ENCODE measurements at places on chromosomes 3 and 15.

DNA sequence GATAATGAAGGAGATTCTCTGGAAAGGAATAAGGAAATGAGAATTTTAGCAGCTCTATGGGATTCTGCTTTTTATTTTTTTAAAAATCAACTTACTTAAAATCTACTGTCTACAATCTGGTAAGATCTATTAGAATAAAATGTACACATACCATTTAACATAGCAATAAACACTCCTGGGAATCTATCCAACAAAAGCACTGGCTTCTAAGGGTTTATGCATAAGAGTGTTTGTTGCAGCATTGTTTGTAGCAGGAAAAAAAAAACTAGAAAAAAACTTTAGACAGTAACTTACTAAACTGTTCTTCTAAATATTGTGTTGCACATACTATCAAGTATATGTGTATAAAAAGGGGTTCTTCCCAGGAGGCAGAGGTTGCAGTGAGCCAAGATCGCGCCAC is 15.7 kb upstream of the RBP1 start:
- DNase-seq = no peak

- DNase-seq = no peak
These were observed 6.9 kb downstream of the ANKRD63 start for GRCh38 chr15:40275954-40276353.

GRCh38 chr3:112486811-112487505 is 12.3 kb downstream of the BTLA start:
- DNase-seq = no peak

DNA sequence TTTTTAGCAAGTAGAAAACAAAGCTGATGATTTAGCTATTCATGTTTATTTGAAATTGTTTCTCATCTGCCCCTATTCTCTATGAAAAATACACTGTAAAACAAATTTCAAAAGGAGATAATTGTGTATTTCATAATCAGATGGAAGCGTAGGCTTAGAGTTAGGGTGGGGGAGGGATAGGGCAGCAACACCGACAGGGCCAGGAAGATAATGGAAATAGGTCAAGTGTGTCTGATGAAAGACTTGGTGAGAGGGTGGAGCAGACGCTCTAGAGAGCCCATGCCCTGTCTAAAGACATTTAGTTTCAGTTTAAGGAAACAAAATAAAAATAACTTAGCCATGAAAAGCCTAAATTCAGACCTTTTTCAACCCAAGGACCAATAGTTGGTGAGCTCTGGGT is 51.6 kb upstream of the ARL6 start:
- DNase-seq = no peak

DNA sequence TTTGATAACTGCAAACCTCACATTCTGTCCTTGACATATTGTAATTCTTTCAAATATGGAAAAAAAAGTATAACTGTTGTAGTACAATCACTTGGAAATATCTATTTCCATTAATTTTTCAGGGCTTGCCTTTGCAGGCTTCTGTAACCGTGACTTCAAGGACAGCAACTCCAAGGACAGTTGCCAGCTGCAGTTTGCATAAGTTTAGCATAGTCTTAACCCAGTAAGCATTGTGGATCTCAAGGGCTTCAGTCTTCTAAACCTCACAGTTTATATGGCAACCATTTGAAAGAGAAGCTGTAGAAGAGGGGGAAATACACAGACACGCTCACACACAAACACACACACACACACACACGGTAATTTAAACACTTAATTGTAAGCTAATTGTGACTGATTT is 112.8 kb upstream of the GPR149 start:
- DNase-seq = no peak

GRCh38 chr15:82140886-82141285 is 95.1 kb upstream of the MEX3B start:
- no peak for DNase-seq

DNA sequence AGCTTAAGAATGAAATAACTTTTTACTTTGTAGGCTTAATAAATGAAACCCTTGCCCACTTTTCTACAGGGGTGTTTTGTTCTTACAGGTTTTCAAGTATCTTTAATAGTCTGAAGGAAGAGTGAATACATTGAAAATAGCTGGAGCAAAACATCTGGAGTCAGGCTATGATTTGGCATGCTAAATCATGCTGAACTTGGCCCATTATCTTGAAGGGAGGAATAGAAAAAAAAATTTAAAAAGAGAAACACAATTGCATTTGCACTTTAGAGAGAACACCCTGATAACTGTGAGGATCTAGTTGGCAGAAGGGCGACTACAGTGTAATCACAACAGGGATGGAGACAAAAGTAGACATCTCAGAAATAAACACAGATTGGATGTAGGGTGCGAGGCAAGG is 1.8 kb upstream of the IQGAP1 start:
- no peak for DNase-seq

GRCh38 chr3:88307666-88308065 is 157.9 kb downstream of the C3orf38 start:
- DNase-seq = no peak

DNA sequence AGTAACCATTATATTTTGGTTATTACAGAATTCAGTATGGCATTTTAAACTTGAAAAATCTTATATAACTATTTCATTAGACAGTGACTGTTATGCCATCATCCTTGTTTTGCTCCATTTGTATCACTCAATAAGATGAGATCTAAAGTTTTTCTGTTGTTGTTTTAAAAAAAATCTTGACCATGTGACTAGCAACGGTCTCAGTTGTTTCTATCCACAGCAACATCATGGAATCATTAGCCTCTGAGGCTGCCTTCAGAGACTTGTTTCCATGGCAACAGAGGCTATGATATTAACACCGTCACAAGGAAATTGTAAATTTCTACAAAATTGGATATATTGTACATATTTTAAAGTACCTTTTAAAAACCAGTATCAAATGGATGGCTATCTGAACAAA is 129.8 kb downstream of the DLG1 start:
- no peak for DNase-seq

DNA sequence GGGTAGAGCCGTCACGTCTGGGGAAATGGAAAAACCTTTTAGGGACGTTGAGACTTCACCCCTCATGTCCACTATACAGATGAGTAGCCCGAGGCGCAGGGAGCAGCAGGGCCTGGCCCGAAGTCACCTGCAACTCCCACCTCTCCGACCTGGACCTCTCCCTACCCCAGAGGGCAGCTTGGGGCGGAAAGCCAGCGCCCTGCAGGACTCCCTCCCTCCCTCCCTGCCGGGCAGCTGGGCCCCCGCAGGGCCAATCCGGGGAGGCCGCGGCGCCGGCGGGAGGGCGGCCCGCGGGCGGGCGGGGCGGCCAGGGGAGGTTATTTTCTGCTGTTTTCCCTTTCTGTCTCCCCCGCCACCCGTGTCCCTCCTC is 2.0 kb downstream of the WNT7A start:
- no peak for DNase-seq

- no peak for DNase-seq
These were observed 15.0 kb downstream of the TASOR start for GRCh38 chr3:56667973-56668579.

DNA sequence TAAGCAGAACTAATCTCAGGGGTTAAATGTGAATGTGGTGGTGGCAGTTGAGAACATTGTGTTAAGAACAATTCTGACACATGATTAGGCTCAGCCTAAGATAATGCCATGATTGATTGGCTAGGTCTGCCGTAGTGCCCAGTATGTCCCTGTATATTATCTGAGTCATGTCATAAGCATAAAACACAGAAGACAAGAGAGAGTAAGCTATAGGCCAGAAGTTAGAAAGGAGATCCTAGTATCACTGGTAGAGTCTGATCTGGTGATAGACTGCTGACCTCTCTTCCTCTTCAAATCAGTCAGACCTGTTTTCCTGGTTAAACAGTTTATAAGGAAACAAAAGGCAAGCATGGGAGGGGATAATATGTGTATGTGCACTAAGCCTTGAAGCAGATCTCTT is 30.1 kb upstream of the ATP8B4 start:
- DNase-seq = no peak

GRCh38 chr3:82610236-82610635 is 848.8 kb upstream of the GBE1 start:
- no peak for DNase-seq

DNA sequence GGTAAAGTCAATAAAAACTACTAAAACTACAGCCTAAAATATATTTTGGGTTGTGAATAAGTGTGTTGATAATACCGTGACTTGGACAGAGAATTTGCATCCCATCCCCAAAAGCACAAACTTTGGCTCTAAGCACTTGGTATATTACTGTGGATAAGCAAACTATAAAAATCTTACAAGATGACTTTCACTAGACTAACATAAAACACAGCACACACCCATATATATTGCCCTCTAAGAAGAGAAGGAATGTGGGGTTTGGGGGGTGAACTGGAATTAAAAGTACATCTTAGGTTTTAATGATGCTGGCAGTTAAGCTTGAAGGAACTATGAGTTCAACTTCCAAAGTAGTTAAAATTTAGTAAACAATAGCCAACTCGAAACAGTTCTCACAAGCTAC is 28.7 kb upstream of the CSPG5 start:
- DNase-seq = no peak

- peak; percentile 33 for DNase-seq
These were observed 66.9 kb upstream of the PRR23C start for GRCh38 chr3:139111392-139112229.

- DNase-seq = no peak
These were observed 196.5 kb downstream of the UBE3A start for GRCh38 chr15:25242166-25242879.

- DNase-seq = no peak
These were observed 26.4 kb downstream of the LARS2 start for GRCh38 chr3:45414823-45415222.

Measured in NT2/D1 (cell line).